Ascending aorta (tissue), 2 donors: ENCODE measurements at places on chromosomes 5 and 9. TPM values are rescaled to one million over a fixed set of nuclear protein-coding genes. Genes with fewer than 3 reads are reported as not detected.

The OBP2B gene
- not detected for total RNA-seq

DNA sequence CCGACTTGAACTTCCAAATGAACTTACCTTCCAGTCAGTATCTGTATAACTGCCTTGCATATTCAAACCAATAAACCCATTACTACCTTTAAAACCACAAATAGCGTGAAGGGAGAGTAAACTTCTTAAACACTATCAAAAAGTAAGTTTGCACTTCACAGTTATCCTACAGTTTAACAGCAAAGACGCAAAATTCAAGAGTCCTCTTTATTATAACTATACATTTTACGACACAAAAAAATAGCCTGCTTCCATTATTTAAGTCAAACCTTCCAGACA, 1.8 kb downstream of the PTBP3 start:
- no peaks in the 10 kb centered on the region for H3K27me3 ChIP-seq
- no peak overlapping the region for H3K27ac ChIP-seq
- H3K4me3 ChIP-seq = no peak overlapping the region
- H3K4me1 ChIP-seq = peaks cover 7% of the 10 kb centered on the region
- no peaks in the 10 kb centered on the region for H3K36me3 ChIP-seq

DNA sequence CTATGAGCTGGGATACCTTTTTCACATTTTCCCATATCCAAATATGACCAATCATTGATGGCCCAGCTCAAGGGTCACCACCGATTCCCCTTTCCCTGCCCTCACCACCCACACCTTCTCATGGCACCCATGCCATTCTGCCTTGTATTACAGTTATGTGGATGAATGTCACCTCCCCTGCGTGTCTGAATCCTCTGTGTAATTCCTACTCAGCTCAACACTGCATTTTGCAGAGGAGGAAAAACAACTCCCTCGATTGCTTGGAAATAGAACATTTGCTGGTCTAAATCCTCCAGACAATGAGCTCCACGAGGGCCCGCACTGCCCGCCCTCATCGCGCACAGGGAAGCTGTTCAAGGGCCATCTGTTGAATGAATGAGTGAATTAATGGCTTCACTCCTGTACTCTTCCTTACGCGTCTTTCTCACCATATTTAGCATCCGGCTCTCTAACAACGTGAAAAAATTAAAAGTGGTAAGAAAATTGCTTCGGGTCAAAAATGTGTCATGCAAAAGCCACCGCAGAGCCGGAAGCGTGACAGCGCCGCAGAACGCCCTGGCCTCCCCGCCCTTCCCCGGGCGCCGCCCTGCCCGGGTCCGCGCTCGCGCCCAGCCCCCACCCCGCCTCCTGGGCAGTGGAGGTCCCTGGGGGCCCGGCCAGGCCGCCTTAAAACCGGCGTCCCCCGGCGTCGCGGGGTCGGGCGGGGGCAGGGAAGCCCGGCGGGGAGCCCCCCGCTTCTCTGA, 704 bp downstream of the SUSD1 start:
- H3K4me3 ChIP-seq = peak overlapping the region; percentile 76
- no peaks in the 10 kb centered on the region for H3K36me3 ChIP-seq
- H3K4me1 ChIP-seq = no peaks in the 10 kb centered on the region
- peak overlapping the region; percentile 43 for H3K27ac ChIP-seq
- DNase-seq = peak; percentile 83
- no peaks in the 10 kb centered on the region for H3K27me3 ChIP-seq

DNA sequence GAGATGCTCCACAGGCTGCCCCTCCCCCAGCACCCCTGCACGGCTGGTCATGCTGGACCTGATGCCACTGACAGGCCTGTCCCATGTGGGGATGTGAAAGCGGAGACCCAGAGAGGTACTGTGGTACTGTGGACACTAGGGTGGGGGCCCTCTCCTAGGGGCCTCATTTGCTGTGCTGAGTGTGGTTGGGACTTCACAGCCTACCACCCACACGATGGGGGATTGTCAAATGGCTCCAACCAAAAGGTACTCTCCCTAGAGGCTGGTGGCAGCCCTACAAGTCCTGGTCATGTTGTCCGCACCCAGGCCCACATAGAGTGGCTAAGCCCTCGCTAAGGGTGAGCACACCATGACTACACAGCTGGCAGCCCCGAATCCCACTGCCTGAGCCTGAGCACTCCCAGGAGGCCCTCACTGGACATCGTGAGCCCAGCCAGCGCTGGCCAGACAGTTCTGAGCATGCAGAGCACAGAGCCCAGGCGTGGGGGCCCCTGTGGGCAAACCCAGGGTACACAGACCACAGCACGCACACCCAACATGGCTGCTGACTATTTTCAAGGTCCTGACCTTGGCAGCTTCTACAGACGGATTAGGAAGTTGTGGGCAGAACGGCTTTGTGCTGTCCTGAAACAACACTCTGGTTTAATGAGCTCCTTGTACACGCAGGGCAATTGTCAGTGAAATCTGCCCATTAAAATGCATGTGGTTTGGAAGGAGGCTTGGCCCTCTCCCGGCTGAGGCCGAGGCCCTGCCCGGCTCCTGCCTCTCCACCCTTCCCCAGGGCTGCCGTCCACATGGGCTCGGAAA, 214.1 kb downstream of the HSPA4 start:
- H3K36me3 ChIP-seq = no peaks in the 10 kb centered on the region
- no peaks in the 10 kb centered on the region for H3K27me3 ChIP-seq
- H3K4me3 ChIP-seq = no peak overlapping the region
- H3K4me1 ChIP-seq = no peaks in the 10 kb centered on the region

DNA sequence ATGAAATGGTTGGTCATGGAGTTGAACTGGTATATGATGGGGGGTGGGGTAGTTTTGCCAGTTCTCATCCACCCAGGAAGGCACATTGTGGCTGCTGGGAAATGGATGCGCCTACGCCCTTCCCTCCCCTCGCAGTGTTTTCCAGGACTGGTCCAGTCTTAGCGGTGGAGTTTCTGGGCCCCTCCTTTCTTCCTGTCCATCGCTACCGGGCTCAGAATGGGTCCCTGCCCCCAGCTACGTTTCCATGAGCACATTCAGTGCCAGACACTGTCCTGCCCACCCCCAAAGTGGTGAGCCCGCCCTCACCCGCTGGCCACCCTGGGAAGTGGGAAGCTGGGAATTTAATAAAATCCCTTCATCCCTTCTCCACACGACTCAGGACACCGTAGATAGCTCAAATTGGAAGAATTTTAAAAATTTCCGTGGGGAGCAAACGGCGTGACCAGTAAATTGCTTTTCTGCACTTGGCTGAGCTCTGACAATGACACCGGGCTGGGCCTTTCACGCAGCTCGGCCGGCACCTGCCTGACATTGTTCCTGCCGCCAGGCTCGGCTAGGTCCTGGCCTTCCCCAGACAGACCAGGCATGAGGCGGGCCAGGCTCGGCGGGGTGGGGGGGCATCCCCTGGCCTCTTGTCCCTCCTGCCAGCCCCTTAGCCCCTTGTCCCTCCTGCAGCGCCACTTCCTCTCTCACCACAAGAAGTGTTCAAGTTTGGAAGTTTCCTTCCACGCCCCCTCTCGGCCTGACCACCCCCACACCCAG, 3.6 kb downstream of the FGF18 start:
- H3K4me3 ChIP-seq = no peak overlapping the region
- no peaks in the 10 kb centered on the region for H3K36me3 ChIP-seq
- H3K27me3 ChIP-seq = no peaks in the 10 kb centered on the region

The PDE6A gene
- total RNA-seq = not detected

The KIF4B gene
- total RNA-seq = not detected

- H3K4me3 ChIP-seq = no peak overlapping the region
- no peaks in the 10 kb centered on the region for H3K27me3 ChIP-seq
- no peaks in the 10 kb centered on the region for H3K36me3 ChIP-seq
These were observed 52.3 kb upstream of the RARS1 start for GRCh38 chr5:168434001-168434400.

The SLC6A18 gene
- not detected for total RNA-seq

- peak overlapping the region; percentile 26 for H3K4me3 ChIP-seq
- H3K4me1 ChIP-seq = no peaks in the 10 kb centered on the region
- H3K27me3 ChIP-seq = no peaks in the 10 kb centered on the region
- H3K27ac ChIP-seq = no peak overlapping the region
- H3K36me3 ChIP-seq = no peaks in the 10 kb centered on the region
- DNase-seq = peak; percentile 74
These were observed 131.0 kb downstream of the ADAMTS16 start for GRCh38 chr5:5270958-5271785.

- DNase-seq = no peak
- H3K4me1 ChIP-seq = no peaks in the 10 kb centered on the region
- no peak overlapping the region for H3K4me3 ChIP-seq
- H3K36me3 ChIP-seq = no peaks in the 10 kb centered on the region
- H3K27ac ChIP-seq = no peak overlapping the region
These were observed 287.0 kb upstream of the ARRDC3 start for GRCh38 chr5:91670122-91670521.

GRCh38 chr5:95241-95980, 3.4 kb downstream of the PLEKHG4B start:
- H3K27me3 ChIP-seq = no peaks in the 10 kb centered on the region
- no peaks in the 10 kb centered on the region for H3K36me3 ChIP-seq
- H3K27ac ChIP-seq = no peak overlapping the region
- DNase-seq = no peak
- H3K4me1 ChIP-seq = no peaks in the 10 kb centered on the region

DNA sequence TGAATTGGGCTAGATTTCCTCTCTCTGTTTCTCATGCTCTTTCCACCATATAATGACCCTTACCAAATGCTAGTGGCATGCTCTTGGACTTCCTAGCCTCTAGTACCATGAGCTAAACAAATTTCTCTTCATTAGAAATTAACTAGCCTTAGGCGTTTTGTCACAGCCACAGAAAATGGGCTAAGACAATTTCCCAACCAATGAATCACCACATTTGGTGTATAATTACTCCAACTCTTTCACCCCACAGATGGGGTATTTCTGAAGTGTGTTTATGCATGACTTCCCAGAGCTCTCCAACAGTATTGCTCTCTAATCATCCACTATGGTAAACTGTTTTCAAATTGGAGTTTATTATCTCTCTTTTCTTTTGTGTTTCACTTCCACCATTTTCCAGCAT, 1041.1 kb upstream of the COX7C start:
- no peaks in the 10 kb centered on the region for H3K4me1 ChIP-seq
- no peak overlapping the region for H3K27ac ChIP-seq
- no peaks in the 10 kb centered on the region for H3K36me3 ChIP-seq
- no peaks in the 10 kb centered on the region for H3K27me3 ChIP-seq

The NR4A3 gene
- 21.3 TPM for total RNA-seq

The WDR41 gene
- 45.4 TPM for total RNA-seq

- no peak for DNase-seq
- H3K36me3 ChIP-seq = peaks cover 27% of the 10 kb centered on the region
- peaks cover 3% of the 10 kb centered on the region for H3K4me1 ChIP-seq
- no peak overlapping the region for H3K4me3 ChIP-seq
- H3K27me3 ChIP-seq = no peaks in the 10 kb centered on the region
These were observed 46.9 kb downstream of the VCAN start for GRCh38 chr5:83518319-83519061.

DNA sequence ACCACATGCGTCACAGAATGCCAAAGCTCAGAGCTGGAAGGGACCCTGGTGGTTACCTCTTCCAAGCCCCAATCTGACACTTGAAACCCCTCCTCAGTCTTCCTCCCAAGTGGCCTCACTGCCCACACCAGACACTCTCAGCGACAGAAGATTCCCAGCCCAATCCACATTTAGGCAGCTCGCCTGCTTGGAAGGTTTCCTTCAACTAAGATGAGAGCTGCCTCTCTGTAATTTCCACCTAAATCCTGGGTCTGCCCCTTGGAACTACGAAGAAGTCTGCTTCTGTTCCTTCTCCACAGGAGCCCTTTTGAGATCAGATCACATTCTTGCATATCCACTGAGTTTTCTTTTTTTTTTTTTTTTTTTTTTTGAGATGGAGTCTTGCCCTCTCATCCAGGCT, 83.7 kb downstream of the PAX5 start:
- no peaks in the 10 kb centered on the region for H3K4me1 ChIP-seq
- DNase-seq = no peak
- H3K27ac ChIP-seq = no peak overlapping the region
- H3K36me3 ChIP-seq = no peaks in the 10 kb centered on the region
- no peaks in the 10 kb centered on the region for H3K27me3 ChIP-seq

The PAEP gene
- total RNA-seq = not detected

- no peaks in the 10 kb centered on the region for H3K27me3 ChIP-seq
- no peak for DNase-seq
- H3K27ac ChIP-seq = no peak overlapping the region
These were observed 44.5 kb upstream of the ZNF354A start for GRCh38 chr5:178774866-178775539.

DNA sequence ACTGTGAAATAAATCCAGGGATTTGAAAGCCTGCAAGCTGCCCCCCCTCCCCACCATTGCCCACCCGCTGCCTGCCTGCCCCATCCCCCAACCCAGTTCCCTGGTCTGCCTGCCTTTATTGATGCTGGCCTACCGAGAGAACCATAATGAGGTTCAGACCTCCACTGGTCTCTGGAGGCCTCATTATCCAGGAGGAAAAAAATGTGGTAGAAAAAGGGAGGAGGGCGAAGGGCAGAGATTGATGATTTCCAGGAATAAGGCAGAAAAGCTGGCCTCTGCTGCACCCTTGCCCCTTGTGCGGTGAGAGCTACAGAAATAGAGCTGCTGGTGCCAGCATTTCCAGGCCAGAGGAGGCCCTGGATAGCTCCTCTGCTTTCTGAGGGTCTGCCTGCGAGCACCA, 216.1 kb downstream of the PAPPA start:
- H3K4me3 ChIP-seq = no peak overlapping the region
- H3K27ac ChIP-seq = no peak overlapping the region
- peaks cover 5% of the 10 kb centered on the region for H3K4me1 ChIP-seq
- DNase-seq = no peak
- no peaks in the 10 kb centered on the region for H3K27me3 ChIP-seq
- H3K36me3 ChIP-seq = no peaks in the 10 kb centered on the region

GRCh38 chr5:157983906-157984551, 125.1 kb upstream of the CLINT1 start:
- H3K36me3 ChIP-seq = no peaks in the 10 kb centered on the region
- no peak for DNase-seq
- no peaks in the 10 kb centered on the region for H3K4me1 ChIP-seq
- H3K27me3 ChIP-seq = no peaks in the 10 kb centered on the region
- H3K27ac ChIP-seq = no peak overlapping the region
- H3K4me3 ChIP-seq = no peak overlapping the region

The KIF24 gene
- 0.21 TPM for total RNA-seq
